ENCODE measurements at places on chromosomes 12 and 14.

DNA sequence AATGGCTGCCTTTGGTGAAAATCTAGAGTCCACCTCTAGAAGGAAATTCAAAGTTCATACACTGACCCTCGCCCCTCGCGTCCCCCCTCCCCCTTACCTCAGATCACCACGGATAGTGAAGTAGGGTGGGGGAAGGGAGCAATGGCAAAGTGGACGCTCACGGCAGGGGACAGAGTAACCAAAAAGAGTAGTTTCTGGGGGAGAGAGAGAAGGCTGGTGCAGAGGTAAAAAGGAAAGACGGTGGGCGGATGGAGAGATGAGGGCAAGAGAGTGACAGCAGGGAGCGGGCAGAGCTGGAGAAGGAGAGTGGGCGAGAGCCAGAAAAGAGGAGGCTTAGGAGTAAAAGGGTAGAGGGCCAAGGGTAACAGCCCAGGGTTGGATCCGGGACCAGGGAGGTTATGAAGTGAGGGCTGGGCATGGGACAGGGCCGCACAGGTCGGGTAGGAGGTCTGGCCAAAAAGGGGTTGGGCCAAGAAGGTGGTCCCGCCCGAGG lies 423 bp downstream of the ALDH6A1 start:
- DNase-seq: no peak

GRCh38 chr14:62017651-62018230 lies 255.5 kb downstream of the SNAPC1 start:
- DNase-seq: no peak

DNA sequence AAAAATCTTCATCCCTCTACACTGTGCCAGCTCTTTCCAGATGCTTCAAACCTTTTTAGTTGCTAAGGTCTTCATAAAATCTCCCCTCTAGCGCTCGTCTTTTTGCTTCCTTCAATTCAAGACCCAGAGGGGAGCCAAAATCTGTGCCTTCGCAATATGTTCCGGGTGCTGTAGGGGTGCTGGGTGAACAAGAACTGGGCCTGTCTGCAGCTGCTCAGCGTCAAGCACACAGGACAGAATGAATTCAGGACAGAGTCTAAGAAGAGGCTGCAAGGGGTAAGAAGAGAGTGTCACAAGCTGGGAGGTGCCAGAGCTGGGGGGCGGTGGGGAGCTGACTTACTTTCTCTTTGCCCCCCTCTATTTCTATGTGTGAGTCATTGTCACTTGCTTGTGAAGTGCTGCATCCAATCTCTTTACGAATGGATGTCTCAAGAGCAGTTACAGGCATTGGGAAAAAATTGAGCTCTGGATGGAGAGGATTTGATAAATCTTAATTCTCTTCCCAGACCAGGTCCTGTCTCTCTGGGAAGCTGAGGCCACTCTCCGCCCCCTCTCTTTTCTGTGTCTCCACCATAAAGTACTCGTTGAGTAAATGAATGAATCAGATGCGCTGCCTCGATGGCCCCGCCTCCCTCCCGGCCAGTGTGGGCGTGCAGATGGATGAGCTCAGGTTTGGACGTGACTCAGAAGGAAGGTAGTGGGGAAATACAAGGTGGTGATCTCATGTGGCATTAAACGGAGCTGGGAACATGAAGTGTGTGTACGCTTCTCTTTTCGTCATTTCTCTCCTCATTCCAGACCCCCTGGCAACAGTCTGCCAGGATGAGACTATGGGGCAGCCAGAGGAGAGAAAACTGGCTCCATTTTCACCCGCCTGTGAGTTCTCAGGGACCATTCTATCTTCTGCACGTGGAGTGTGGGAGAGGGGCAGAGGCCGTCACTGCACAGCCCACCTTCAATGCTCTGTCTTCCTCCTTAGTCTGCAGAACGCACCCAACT lies 91.3 kb downstream of the TSPAN9 start:
- no peak for DNase-seq

DNA sequence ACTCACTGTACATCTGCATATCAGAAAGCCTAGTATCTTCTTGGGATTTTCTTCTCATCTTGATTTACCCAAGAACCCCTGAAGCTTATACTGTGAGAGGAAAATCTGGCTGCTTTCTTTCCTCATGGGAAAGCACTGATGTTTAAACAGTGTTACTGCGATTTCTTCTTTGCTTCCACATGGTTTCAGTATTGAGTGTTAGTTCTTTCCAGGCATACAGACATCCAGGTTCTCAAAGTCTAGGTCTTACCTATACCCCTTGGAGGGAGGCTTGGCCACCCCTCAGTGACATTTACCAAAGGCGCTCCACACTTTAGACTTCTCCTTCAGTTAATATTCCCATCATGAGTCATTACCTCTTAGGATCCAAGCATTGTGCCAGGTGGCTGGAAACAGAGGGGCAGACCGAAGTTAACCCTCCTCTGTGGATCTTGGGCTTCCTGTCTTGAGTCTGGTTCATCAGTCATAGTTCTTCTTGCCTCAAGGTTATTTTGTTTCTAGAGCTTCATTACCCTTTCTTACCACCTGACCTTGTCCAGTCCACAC lies 79.1 kb downstream of the TMEM117 start:
- no peak for DNase-seq

DNA sequence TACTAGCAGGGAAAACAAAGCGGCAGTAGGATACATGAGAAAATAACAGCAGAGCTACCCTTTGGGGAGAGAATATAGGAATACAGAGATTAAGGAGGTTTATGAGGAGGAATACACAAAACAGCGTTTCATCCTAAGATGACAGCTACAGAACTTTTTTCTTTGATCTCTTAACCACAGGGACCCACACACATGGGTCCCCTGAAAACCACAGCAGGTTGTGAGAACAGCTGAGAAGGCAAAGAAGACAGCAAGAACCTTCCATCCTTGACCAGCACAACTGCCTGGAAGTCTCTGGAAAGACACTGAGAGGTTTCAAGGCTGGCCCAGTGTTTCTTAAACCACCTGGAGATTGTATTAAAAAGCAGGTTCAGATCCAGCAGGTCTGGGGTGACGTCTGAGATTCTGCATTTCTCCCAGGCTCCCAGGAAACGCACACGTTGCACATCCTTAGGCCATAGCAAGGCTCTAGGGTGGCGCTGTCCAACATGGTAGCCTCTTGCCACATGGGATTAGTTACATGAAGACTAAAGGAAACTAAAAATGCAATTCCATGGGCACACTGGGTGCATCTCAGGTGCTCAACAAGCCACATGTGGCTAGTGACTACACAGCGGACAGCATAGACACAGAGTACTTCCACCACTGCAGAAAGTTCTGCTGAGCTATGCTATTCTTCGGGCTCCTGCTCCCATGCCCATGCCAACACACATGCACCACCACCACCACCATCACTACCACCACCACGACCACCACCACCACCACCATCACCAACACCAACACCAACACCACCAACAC lies 92.3 kb downstream of the FOXN3 start:
- DNase-seq: no peak

- DNase-seq: no peak
Observed at GRCh38 chr12:124696693-124697476, 129.5 kb upstream of the NCOR2 start.

DNA sequence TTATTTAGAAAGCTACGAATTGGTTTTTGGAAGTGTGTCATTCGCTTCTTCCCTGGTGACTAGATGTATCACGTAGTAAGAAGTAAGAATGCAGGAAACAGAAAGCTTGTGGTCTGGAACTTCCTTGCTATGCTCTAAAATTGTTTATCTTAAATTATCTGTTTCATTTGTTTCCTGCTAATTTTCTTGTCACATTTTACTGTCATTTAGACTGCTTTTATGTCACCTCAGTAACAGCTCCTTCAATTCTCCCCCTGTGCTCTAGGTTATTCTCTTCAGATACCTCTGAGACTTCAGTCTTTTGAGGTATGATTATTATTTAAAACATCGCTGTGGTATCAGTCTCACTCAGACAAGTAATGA lies 699 bp upstream of the CD69 start:
- no peak for DNase-seq

- DNase-seq: no peak
Observed at GRCh38 chr14:77268989-77269600, 1.9 kb downstream of the NGB start.

DNA sequence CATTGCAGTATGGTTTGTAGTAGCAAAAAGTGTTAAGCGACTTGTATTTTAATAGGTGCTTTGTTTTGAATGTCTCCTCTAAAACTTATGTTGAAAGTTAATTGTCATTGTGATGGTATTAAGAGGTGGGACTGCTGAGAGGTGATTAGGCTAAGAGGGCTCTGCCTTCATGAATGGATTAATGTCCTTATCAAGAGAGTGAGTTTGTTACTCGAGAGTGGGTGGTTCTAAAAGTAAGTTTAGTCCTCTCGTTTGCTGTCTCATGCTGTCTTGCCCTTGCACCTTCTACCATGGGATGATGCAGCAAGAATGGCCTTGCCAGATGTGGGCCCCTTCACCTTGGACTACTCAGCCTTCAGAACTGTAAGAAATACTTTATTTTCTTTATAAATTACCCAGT lies 17.4 kb downstream of the ZDHHC17 start:
- no peak for DNase-seq

DNA sequence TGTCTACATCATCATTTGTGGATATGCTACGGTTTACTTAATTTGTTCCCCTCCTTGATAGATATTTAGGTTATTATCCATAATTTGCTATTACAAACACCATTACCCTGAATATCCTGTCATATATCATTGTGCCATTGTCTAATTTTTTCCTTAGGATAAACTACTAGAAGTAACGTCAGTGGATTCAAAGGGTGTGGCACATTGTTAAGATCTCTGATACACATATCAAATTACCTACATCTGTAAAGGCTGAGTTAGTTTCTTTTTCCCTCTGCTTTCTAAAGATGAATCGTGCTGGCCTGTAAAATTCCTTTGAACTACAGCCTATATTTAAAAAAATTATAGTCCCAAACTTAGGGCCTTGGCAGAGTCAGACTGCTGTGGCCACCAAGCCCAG lies 53.9 kb upstream of the STRN3 start:
- no peak for DNase-seq

DNA sequence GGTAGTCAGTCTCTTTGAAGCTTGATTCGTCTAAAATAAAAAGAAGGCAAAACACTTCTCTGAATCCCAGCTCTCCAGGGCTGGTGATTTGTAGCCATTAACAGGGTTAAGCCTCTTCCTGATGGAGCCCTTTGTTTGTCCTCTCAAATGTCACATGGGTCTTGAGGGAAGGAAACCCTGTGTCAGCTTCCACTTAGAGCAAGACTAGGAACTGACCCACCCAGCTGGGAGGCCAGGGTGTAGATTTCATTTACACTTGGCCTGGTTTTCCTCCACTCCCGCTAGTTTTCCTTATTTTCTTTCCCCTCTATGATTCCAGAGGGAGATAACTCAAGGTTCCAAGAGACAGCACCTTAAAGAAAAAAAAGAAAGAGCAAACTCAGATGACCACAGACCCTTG lies 230.5 kb upstream of the EGLN3 start:
- DNase-seq: peak; percentile 44

GRCh38 chr12:30395190-30395589 lies 300.5 kb downstream of the IPO8 start:
- DNase-seq: no peak

DNA sequence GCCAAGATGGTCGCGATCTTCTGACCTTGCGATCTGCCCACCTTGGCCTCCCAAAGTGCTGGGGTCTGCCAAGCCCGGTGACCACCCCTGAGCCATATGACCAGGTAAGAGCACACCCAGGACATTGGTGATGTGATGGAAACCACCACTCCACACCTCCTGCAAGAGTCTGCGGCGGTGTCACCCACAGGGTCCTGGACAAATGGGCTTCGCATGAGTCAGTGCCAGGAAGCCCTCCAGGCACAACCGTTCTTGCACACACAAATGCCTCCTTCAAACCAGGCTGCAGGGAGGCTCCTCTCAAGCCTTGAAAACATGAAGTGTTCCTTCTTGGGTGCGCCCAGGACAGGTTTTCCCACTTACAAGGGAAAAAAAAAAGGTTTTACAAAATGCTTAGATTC lies 16.6 kb downstream of the PITPNM2 start:
- DNase-seq: no peak

- no peak for DNase-seq
Observed at GRCh38 chr14:94345344-94346064, 22.4 kb upstream of the SERPINA6 start.

DNA sequence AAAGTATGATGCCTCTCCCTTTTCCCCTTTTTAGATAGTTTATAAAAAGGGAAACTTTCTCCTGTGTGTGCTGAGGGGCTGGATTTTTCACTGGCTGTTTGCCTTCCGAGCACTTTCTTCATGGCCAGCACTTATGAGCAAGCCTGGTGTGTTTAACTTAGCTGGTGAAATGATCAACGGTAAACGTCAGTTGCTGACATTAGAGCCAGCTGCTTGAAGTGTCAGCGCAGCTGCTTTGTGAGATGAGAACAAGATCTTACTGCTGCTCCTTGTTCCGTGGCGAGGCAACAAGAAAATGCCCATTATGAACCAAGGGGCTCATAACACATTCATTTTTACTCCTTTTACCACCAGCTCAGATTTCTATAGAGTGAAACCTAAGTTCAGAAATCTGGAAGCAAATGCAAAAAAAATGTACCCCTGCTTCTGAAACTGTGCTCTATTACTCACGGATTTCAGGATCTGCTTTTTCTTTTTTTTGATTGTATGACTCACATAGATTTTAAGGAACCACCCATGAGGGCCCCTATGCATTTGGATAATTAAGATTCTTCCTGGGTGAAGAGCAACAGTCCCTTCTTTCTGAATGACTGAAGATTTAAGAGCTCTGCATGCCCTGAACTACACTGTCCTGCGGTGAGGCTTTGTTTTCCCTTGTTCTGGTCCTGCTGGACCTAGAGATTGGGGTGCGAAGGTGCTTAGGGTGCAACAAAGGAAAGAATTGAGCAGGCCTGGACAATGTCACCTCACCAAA lies 74.3 kb upstream of the CPM start:
- peak; percentile 33 for DNase-seq

DNA sequence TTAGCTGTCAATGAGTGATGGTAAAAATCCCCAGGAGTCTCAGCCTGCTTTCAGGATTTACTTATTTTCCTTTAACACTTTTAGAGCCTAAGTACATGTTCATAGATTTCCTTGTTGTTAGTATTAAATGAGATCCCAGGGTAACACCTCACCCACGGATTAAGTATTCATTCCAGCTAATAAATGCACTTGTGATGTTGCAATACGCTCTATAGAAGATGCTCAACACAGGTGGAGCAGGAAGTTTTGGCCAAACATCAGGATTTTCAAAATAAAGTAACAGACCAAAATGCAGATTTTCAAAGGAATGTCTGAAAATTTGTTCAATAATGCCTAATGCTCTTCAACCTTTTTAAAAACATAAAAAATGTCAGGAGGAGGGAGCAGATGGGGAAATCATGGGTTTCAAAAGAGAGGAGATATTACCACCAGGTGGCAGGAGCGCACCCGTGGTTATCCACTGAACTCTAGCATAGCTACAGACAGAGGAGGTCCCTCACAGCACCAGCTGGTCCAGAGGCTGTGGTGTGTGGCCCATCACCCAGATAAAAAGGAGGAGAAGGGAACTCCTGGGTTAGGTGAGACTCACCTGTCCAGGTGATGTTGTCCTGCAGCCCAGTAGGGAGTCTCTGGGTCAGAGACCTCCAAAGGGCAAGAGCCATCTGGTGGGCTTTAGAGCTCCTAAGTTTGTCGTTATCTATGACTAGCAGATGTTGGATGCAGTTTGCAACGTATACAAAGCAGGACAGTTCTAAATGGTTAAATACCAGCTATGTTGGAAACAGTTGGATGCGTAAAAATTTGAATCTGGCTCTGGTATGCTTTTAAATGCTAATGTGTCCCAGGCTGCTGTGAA lies 1158.4 kb upstream of the TMEM132C start:
- DNase-seq: peak; percentile 7

GRCh38 chr12:127459687-127460086 lies 807.3 kb upstream of the TMEM132C start:
- no peak for DNase-seq

- no peak for DNase-seq
Observed at GRCh38 chr12:103751171-103751570, 89.9 kb downstream of the NT5DC3 start.

- no peak for DNase-seq
Observed at GRCh38 chr14:88975043-88975830, 150.8 kb downstream of the TTC8 start.

Measured in NCI-H1092 (cell line).